NCI-H2081 treated with DMSO at 0.1 percent for 48 hours (cell line): ENCODE measurements at places on chromosomes 12 and 14.

DNA sequence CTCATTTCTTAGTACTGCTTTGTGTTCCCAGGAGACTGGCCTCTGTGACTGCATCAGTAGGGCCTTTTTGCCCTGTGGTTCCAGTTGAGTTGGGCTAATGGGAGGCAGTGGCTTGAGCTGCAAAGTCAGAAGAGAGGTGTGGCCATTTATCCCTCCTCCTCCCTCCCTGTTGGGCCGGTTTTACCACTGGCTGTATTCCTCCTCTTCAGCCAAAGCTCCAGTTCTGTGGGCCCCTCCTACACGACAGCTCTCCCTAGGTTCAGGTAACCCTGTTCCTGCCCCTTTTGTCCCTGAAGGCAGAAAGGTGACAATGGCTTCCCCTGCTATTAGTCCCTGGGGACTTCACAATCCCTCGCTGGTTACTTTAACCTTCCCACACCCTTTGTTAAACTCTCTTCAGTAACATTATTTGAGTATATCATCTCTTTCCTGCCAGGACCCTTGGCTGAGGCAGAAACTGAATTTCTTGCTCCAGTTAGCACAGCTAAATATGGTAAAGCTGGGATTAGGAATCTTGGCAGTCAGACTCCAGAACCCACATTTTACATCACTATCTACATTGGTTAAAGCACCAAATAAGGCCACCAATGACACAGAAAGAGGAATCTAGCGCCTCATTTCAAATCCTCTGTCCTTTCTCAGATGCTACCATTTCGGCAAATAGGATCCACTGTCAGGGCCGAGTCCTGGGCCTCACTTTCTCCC is 121.9 kb upstream of the SLC35F4 start:
- DNase-seq, result no peak

DNA sequence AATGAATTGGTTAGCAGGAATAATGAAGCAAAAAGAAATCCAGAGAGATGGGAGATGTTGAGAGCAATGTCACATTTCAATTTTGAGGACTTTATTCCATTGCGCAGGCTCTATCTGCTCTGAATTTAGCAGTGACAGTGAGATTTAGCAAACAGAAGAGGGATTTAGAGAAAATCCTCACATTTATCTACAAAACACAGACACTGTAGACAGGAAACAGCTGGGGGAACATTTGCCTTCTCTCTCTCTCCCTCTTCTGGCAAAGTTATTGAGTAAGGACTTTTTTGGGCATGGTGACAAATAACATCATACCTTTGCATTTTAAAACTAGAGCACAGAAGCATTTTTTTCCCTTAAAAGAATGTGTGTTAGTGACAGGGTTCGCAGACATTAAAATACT is at the start of gene IGF1:
IGF1 (minus strand) TSS at position 158 of the 400 bp plus-strand sequence. CDS start 182 bp downstream, outside the sequence.
- DNase-seq, result no peak

- no peak for DNase-seq
Observed at GRCh38 chr14:105083926-105084685, 18.9 kb upstream of the GPR132 start.

GRCh38 chr12:127629066-127629820 is 637.7 kb upstream of the TMEM132C start:
- DNase-seq, result no peak

- DNase-seq, result no peak
Observed at GRCh38 chr14:52061390-52061789, 7.5 kb downstream of the NID2 start.

GRCh38 chr12:1213618-1214205 is 222.7 kb downstream of the ERC1 start:
- no peak for DNase-seq

- DNase-seq, result no peak
Observed at GRCh38 chr14:30938617-30939016, 64.3 kb downstream of the COCH start.

DNA sequence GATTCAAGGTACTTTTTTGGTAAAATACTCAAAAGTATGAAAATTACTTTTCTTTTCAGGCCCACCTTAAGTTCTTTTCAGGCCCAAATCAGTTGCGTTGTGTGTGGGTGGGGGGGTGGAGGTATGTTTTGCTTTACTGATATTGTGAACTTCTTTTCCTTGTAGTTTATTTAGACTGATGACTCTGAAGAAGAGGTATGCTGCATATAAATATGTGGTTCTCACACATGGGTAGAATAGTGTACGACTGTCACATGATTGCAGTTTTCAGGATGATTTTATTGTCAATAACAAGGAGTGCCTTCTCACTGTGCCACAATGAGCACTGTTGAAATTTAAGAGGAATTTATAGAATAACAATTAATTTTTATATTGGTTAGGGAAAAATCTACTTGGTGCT is 166.6 kb upstream of the ATP2B1 start:
- DNase-seq, result no peak

DNA sequence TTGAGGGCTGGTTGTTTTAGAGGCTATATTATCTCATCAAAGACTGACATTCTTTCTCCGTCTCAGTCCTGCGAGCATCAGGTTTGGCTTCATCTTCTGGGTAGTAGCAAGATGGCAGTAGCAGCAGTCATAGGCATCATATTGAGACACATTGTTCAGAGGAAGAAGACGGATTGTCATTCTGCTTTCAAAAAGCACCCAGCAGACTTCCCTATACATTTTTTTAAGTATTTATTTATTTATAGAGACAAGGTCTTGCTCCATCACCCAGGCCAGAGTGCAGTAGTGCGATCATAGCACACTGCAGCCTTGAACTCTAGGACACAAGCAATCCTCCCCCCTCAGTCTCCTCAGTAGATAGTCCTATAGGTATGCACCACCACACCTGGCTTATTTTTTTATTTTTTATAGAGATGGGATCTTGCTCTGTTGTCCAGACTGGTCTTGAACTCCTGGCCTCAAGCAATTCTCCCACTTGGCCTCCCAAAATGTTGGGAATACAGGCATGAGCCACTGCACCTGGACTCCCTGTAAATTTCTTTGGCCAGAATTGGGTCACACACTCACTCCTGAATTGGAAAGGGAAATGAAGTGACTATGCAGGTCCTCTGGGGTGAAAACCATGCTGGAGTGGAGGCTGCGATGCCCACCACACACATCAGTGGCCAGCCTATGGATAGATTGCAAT is 125.4 kb downstream of the SLC38A6 start:
- no peak for DNase-seq

DNA sequence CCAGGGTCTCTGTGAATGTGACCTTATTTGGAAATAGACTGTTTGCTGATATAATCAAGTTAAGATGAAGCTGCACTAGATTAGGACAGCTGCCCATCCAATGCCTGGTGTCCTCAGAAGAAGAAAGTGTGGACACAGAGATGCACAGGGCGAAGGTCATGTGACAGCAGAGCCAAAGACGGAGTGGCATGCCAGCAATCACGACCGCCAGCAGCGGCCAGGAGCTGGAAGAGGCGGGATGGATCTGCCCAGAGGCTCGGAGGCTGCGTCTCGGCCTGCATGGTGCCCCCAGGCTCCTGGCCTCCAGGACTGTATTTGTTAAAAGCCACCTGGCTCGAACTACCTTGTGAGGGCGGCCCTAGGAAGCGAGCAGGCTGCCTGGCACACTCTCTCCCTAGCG is 76.5 kb downstream of the RFLNA start:
- no peak for DNase-seq

GRCh38 chr14:32710731-32711680 is 227.7 kb upstream of the NPAS3 start:
- DNase-seq, result no peak

- DNase-seq, result peak; percentile 21
Observed at GRCh38 chr12:79886917-79887519, 47.9 kb downstream of the PPP1R12A start.

DNA sequence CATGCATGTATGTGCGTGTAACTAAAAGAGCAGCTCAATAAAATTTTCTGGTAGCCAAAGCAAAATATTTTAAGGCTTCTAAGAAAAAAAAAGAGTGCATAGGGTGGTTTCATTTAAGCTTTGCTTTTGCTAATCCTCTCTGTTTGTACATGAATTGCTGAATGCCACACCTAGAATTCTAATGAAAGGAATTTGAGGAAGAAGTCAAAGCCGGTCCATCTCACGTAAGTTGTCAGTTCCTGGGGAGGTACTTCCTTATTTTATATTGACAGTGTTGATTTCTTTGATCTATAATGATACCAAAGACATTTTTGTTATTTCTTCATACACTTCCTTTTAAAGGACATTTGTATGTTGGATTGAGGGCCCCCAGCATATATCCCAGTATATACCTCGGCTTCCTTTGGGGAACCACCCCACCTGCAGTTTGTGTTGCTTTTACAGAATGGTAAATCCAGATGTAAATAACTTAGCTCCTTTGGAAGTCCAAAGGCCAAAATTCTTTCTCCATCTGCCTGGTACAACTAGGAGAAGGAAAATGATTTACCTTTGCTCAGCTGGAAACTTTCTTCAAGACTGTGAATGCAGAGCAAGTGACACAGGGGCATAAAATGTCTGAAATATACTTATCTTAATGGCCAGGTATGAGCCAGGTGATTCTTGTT is 420.9 kb upstream of the ATP2B1 start:
- no peak for DNase-seq

DNA sequence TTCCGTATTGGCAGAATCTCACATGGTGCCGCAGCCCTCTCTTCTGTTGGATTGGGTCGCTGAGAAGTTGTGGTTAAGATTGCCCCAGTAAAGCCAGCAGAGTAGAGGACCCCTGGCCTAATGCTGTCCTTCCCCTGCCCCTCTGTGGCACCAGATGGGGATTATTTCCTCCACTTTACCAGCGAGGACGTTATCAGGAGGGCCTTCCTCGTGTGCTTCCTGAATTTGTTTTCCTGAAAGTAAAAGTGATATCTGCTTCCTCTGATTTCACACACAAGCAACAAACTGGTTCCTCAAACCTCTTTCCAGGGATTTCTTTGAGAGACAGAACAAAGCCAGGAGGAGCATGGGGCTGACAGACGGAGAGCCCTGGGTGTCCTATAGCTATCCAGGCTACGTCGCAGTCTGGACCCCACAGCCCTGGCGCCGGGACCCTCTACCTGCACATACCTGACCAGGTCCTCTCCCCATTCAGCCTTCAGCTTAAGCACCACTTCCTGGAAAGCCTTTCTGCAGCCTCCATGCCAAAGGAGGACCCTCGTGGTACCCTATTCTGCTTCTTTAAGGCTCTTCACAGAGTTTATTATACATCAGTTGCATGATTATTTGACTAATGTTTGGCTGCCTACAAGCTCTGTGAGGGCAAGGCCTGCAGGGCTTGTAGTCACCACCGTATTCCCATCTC is 314.8 kb upstream of the FKBP4 start:
- no peak for DNase-seq

DNA sequence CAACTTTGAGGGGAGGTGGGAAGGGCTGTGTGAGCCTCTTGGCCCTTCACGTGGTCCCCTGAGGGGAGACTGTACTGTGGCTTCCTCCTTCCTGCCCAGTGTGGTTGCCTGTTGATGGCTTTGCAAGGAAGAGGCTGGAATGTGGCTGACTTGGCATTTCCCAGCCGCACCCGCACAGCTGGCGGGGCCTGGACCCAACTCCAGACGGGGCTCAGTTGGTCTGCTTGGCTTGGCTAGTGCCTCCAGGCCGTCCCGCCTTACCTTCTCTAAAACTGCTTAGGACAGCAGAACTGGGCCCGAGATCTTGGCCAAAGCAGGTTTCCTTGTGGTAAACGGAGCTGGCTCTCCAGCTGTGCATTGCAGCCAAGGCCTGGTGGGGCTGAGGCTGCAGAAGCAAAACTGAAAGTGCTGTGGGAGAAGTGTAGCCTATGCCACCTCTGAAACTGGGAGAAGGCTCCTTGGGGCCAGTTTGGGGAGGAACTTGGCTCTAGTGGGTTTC is 139.5 kb downstream of the SMOC1 start:
- no peak for DNase-seq

DNA sequence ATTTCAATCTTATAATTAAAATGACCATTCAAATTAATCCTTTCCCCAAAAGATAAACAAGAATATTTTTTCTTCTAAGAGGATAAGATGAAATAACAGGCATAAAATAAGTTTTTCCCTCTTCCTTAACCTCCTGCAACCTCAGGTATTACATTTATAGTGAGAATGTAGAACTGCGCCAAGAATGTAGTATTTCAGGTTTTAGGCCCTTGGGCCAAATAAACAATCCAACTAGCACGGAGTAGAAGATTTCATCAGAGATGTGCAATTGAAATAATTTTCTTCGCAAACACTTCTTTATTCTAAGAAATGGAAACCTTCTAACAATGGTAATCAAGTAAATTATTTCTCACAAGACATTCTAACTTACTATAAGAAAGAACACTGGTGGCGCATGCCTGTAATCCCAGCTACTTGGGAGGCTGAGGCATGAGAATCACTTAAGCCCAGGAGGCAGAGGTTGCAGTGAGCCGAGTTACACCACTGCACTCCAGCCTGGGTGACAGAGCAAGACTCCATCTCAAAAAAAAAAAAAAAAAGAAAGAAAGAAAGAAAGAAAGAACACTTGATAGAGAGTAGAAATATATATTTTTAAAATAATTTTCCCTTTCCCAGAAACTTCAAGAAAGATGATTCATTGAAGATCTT is 100.8 kb downstream of the TAOK3 start:
- no peak for DNase-seq

DNA sequence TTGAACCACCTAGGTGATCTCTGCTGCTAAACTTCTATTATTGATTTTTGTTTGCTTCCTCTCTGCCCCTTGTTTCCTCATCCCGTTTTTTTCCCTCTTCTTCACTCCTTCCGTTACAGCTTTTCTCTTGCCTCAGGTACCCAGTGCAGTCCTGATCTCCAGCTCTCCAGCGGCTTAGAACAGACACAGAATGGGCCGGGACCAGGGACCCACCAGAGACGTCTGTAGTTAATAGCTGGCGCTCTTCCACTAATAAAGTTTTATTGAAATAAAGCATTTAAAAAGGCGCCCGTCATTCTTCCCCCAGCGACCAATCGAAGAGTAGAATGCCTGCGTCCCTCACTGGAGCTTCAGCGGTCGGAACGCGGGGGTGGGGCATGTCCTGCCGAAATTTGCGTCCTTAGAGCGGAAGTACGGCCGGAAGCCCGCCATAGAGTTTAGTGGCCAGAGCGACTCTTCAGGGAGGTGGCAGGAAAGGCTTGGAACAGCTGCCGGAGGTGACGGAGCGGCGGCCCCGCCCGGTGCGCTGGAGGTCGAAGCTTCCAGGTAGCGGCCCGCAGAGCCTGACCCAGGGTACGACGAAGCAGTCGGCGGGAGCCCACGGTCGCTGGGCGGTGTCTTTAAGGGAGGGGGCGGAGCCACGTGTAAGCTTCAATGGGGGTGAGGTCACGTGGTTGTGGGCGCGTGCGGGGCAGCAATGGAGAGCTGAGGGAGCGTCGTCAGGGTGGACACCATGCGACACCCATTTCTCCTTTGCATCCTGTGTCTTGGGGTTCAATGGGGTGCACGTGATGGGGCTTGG is at the start of gene COPS7A:
COPS7A (plus strand) TSS at position 440 of the 802 bp plus-strand sequence. CDS start 611 bp downstream, outside the sequence.
- peak; percentile 98 for DNase-seq

- no peak for DNase-seq
Observed at GRCh38 chr12:108832730-108833354, 24.5 kb downstream of the SSH1 start.

DNA sequence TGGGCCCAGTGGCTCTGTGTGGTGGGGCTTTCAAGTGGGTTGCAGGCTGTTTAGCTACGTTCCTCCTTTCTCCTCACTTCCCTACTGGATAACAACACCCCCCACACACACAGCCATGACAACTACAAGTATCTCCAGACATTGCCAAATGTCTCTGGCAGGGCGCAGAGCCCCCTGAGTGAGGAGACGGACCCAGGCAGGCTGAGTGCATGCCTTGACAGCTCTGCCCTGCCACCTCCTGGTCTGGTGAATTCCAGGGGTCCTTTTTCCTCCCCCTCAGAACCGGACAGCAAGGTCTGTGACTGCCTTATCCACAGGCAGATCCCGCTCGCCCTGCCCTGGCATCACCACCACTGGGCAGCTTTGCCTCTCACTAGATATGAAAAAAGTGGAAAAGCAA is 276.5 kb downstream of the TMEM132C start:
- DNase-seq, result no peak
